NCI-H460 (cell line): ENCODE measurements at places on chromosomes 2 and 18.

- no peak for DNase-seq
These were observed 404.8 kb upstream of the ACVR2A start for GRCh38 chr2:147439986-147440385.

- no peak for DNase-seq
These were observed 6.3 kb downstream of the PRLH start for GRCh38 chr2:237572742-237573101.

DNA sequence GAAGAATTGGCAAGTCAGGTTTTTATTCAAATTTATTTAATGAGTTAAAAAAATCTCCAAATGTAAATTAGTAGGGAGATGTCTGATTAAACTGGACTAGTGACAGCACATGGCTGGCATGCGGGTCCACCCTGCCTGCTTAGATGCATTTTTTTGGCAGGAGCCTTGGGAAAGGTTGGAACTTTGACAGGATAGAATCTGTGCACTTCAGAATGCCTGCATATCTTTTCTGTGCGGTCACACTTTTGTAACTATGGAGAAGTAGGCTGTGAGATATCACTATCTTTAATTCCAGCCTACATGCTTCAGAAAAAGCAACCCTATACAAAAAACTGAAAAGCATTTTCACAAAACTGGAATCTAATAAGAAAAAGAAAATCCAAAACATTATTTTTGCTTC is 317.8 kb downstream of the MBD2 start:
- no peak for DNase-seq

DNA sequence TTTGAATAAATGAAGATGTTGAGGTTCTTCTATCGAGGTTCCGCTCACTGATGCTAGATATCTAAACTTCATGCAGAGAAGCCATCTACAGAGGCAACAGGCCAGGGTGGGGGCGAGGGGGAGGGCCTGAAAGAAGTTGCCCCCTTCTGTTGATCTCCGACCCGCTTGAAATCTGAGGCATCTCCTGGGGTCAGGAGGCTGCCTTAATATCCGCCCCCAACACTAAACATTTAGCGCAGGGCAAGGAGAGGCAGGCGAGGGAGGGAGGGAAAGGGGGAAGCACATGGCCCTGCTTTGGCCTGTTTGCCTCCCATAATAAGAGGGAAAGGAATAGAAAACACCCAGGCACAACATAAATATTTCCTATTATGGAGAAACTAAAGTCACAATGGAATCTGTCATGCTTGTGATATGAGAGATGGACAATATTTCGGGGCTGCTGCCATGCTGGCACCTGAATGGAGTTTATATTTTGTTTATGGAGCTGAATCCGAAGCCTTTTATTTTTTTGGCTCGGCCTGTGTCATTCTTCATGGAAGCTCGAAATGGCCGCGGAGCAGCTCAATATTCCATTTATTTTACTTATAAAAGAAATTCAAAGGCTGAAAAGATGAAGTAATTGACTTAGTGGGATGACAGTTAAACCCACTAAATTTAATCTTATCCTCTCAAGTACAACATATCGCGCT is 221.1 kb downstream of the INSIG2 start:
- no peak for DNase-seq

DNA sequence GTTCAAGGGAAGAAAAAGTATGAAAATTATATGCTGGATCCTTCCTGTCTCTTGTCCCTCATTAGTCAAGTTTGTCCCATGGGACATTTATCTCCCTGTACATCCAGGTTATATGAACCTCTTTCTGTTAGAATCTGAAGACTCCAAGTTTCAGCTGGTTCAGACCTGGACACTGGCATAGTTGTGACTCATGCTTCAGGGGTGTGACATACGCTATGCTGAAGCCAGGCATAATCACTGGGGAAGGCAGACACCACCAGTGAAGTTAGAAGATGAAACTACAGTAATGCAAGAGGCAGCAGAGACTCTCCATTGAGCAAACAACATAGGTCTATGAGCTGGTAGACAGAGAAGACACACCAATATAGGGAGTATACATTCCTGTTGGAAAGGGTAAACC is 269.7 kb upstream of the SLC8A1 start:
- DNase-seq: no peak

DNA sequence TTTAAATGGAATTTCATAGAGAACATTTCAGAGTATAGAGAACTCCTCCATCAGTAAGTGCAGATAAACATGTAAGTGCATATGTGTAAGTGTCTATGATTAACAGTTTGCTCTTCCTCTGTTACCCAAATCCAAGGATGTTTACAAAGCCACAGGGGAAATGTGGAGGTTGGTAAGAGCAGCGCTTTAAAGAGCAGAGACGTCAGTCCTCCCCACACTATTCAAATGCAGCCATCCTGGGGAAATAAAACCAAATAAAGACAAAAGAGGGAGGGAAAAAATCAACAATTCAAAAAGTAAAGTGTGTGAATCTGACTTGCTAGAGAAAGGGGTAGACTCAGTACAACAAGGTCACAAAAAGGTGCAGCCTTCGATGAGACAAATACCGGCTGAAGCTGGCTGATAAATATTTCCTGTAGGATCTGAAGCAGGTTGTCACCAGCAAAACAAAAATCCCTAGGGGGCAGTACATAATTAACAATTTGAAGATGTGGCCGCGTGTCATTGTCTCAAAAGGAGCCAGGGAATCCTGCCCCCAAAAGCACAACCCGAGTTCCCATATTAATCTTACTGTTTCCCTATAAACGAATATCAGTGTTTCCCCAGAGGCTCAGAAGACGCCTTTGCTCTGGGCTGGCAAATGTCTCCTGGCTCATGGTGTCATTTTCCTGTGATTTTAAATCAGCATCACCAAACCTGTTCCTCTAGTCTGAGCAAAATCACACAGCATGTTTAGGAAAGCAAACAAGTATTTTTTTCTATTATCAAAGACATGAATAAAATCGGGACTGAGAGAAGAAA is 216.5 kb downstream of the CDCA7 start:
- peak; percentile 40 for DNase-seq

GRCh38 chr18:61823595-61823994 is 69.2 kb downstream of the RNF152 start:
- DNase-seq: no peak

DNA sequence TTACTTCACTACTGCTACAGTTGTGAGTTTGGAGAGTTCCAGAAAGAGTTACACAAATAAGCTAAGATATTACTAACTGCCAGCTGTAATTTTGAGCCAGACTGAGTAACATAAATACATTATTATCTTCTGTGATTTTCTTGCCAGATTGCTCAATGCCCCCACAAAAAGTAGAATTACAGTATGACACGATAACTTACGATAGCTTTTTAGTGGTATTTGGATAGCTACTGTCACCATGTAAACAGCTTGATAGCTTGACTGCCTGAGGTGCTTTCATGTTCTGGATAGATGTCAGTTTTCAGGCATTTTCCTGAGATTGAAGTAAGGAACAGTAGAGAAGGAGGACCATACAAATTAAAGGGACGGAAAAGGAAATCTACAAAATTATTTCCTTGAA is 533.3 kb downstream of the SOCS6 start:
- DNase-seq: no peak

GRCh38 chr2:82819951-82820350 is 1639.1 kb downstream of the SUCLG1 start:
- DNase-seq: no peak

DNA sequence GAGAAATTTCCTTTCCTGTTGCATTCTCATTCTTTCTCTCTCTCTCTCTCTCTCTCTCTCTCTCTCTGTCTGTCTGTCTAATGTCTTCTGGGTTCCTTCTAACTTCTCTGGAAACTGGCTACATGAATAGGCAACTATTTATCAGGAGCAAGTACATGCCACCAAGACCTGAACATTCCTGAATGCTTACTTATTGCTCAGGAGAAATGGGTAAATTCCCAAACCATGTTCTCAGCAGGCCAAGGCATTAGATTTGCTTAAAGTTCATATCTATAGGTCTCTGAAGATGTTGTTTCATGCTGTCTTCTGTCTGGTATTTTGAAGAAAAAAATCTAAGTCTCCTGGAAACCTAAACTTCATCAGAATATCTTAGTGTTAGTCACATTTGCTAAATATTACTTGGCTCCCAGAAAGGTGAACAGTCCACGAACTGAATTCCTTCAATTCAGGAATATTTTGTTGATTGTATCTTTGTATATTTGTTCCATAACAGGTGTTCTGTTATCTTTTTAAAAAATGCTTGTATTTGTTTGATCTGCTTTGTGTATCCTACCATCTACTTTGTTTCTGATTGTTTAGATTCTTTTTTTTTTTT is 77.2 kb upstream of the FIGN start:
- DNase-seq: no peak

DNA sequence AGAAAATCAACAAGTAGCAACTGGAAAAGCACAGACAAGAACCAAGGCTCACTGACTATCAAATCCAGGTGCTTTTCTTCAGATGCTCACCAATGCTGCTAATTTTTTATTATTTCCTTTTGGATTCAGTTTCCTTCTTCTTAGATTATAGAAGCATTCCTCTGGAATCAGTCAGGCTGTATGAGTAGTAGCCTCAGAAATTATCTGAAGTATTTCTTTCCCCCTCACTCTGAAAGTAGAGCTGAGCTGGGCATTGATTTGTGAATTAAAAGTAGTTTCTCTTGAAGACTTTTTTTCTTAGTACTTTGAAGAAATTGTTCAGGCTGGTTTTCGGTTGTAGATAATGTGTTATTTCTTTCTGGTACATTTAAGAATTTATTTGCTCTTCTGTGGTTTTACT is 273.7 kb downstream of the NOL4 start:
- DNase-seq: no peak

DNA sequence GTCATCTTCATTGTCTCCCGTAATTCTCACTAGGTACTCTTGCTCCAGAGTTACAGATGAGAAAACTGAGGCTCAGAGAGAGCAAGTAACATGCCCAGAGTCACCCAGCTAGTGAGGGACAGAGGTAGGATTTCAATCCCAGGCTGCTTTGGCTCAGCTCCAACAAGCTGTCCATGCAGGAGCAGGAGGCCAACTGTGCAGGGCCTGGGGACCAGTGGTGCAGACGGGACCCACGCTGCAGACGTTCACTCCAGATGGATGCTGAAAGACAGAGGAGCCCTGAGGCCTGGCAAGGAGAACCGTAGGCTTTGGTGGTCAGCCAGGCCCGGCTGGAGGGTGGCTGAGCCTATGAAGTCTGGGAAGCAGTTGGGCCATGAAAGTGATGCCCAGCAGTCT is 102.6 kb downstream of the MCFD2 start:
- DNase-seq: no peak

DNA sequence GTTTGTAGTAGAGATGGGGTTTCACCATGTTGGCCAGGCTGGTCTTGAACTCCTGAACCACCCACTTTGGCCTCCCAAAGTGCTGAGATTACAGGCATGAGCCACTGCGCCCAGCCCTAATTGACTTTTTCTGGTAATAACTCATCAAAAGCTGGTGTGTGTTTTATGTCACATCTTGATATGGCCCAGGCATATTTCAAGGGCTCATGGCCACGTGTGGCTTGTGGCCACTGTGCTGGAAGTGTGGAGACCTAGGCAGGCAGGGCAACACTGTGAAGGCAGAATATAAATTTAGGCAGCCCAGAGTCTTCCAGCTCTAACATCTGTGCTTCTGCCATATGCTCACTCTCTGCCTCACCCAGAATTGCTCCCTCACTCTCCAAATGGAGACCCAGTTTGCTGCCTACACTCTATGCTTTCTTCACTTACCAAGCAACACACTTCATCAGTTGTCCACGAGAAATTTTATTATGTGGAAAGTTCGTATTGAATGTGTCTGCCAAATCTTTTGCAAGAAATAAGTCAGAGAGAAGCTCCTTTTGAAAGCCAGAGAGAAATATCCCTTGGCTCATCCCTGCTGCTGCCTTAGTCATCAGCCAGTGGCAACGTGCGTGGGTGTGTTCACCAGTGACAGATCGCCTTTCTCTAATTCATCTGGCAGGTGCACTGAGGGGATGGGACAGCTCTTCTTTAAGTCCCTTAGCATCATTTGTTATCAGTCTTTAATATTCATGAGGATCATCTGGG is 129.4 kb upstream of the CXCR4 start:
- DNase-seq: no peak

GRCh38 chr2:164642268-164642667 is 21.0 kb upstream of the GRB14 start:
- no peak for DNase-seq

- DNase-seq: no peak
These were observed 1637.7 kb upstream of the LRRTM1 start for GRCh38 chr2:81942136-81942680.

DNA sequence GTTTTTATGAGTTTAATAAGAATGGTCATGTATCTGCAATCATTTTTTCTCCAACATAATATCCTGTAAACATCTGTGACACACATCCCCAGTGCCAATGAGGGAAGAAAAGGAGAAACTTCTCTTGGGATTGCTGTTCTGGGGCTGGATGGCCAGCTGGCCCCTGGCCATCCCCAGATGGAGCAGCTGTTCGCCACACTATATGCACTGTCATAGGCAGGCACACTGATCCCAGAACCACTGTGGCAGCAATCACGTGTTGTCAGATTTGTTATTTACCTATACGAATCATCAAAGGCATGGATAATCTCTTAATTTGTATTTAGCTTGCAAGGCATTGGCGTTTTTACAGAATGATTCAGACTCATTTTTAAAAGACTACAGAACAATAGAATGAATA is 167.6 kb upstream of the ACAA2 start:
- no peak for DNase-seq

- no peak for DNase-seq
These were observed 7.8 kb upstream of the CAVIN2 start for GRCh38 chr2:191854382-191855372.
